Ovary (tissue), 10 donors: ENCODE measurements at places on chromosomes 6 and 20. TPM values are rescaled to one million over a fixed set of nuclear protein-coding genes. Genes with fewer than 3 reads are reported as not detected.

DNA sequence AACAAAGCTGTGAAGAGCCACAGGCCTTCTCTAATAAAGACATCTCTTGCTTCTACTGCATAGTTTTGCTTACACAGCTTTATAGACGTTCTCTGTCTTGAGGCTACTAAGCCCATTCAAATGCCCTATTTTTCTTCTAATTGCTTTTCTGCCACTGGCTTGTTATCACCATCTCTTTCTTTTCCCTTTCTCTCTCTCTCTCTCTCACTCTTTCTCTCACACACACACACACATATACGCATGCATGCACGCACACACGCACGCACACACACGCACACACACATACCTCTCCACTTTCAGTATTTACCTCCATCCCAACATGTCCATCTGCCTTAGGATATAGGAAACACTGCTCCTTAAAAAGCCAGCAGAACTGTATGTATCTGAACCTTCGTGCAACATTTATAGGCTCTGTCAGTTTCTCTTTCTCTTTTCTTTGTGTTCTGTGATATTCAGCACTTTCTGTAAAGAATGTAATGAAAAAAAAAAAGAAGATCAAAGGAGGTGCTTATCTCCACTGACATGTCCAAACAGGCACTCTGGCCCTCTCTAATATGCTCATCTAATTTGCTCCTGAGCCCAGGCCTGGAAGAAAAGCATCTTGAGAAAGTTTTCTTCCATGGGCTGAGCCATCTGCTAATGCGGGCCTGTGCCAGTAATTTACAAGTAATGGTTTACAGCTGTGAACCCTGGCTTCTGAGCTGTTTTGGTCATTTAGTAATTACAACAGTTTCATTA lies 1046.7 kb upstream of the MAP3K7 start:
- peaks cover 2% of the 10 kb centered on the region for H3K4me1 ChIP-seq
- DNase-seq = no peak
- no peaks in the 10 kb centered on the region for H3K36me3 ChIP-seq

GRCh38 chr6:47097092-47097945 lies 55.2 kb upstream of the ADGRF1 start:
- H3K27me3 ChIP-seq = no peaks in the 10 kb centered on the region
- no peaks in the 10 kb centered on the region for H3K36me3 ChIP-seq
- peaks cover 6% of the 10 kb centered on the region for H3K4me1 ChIP-seq
- H3K27ac ChIP-seq = no peak overlapping the region
- peak; percentile 40 for DNase-seq

The KAT14 gene
- total RNA-seq = 11.7 TPM

The HEY2 gene
- 4.1 TPM for total RNA-seq

The ME1 gene
- total RNA-seq = 16.4 TPM

The SNTA1 gene
- 18.4 TPM for total RNA-seq

DNA sequence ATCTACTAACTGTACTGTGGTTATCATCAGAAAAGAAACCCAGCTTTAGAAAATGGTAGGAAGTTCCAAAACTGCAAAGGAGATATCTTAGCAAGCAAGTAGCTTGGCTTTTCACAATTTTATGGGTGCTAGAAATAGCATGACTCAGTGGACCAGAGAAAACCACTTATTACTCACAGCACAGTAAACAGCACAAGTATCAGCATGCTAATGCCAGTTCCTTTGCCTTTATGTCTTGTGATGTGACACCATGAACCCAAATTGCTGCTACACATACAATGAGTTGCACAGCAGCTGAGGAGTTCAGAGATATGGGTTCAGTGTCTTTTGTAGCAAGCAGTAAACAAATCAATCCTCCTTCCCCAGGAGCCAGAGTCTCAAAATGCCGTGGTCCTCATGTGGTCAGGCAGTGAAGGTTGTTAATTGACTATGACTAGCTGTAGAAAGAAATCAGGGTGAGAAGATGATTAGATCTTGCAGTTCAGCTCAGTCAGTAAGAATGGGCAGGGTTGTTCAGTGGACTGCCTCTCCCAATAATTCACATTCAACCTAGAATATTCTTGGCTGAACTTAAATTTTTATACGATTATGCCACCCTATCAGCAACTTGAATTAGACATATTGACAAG lies 73.3 kb downstream of the OPRM1 start:
- H3K36me3 ChIP-seq = no peaks in the 10 kb centered on the region
- H3K27ac ChIP-seq = no peak overlapping the region
- no peaks in the 10 kb centered on the region for H3K4me1 ChIP-seq
- H3K27me3 ChIP-seq = no peaks in the 10 kb centered on the region

DNA sequence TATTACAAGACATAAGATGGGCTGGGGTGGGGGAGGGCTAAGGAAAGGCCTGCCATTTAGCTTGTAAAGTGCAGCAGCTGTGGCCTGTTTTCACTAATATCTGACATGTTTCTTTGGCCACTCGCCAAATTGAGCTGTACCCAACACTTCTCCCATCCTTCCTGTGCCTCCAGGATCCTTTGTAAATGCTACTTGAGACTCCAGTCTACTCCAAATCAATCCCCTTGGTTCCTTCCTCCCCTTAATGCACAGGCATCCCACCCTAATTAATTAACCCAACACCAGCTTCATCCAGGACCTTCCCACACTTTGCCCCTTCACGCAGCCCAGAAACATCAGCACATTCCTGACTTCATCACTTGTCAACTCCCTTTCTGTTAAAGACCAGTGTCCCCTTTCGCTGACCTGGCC lies 55.0 kb upstream of the TCF21 start:
- no peak for DNase-seq
- no peaks in the 10 kb centered on the region for H3K27me3 ChIP-seq
- peaks cover 8% of the 10 kb centered on the region for H3K4me1 ChIP-seq
- no peak overlapping the region for H3K4me3 ChIP-seq
- H3K27ac ChIP-seq = peak overlapping the region; percentile 54
- no peaks in the 10 kb centered on the region for H3K36me3 ChIP-seq

GRCh38 chr20:2005359-2005758 lies 11.5 kb upstream of the PDYN start:
- H3K4me3 ChIP-seq = no peak overlapping the region
- no peak overlapping the region for H3K27ac ChIP-seq
- no peak for DNase-seq
- H3K27me3 ChIP-seq = no peaks in the 10 kb centered on the region

The TSBP1 gene
- total RNA-seq = not detected

- no peak overlapping the region for H3K4me3 ChIP-seq
- H3K27ac ChIP-seq = no peak overlapping the region
- H3K4me1 ChIP-seq = peaks cover 5% of the 10 kb centered on the region
- no peak for DNase-seq
- H3K27me3 ChIP-seq = no peaks in the 10 kb centered on the region
Measured at GRCh38 chr20:44407402-44408184, 52.1 kb downstream of the HNF4A start.

The NDUFAF5 gene
- 23.4 TPM for total RNA-seq
